ENCODE measurements at places on chromosomes 13 and 19.

GRCh38 chr13:33519561-33520467, 234.3 kb upstream of the STARD13 start:
- no peak for DNase-seq

- no peak for DNase-seq
Measured at GRCh38 chr13:20991741-20992520, 69.5 kb downstream of the LATS2 start.

DNA sequence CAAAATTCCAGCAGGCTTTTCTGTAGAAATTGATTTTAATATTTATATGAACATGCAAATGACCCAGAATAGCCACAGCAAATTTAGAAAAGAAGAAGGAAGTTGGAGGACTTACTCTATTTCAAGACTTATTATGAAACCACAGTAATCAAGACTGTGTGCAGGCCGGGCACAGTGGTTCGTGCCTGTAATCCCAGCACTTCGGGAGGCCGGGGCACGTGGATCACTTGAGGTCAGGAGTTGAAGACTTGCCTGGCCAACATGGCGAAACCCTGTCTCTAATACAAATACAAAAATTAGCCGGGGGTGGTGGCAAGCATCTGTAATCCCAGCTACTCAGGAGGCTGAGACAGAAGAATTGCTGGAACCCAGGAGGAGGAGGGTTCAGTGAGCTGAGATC, 6.0 kb upstream of the FFAR2 start:
- no peak for DNase-seq

GRCh38 chr19:49573425-49573824, 6.9 kb downstream of the NOSIP start:
- DNase-seq, result no peak

DNA sequence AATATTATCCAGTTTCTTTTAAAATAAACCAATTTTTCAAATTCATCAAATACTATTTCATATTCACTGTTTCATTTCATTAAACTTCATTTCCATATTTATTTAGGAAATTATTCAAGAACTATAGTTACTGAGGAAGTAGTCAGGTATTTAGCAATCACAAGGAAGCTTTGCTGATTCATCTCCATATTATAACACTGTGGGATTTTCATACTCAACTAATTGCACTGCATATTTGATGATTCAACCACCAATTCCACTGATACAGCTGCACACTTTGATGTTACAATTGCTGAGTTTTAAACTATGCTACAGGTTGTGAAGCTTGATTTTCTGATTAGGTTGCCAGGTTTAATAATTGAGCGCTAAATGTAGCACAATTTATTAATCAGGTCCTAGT, 556.8 kb upstream of the SLITRK1 start:
- no peak for DNase-seq
